ENCODE measurements at places on chromosomes 5 and 9. TPM values are rescaled to one million over a fixed set of nuclear protein-coding genes. Genes with fewer than 3 reads are reported as not detected.

Gene MVB12B
- total RNA-seq: 3.5 TPM

Gene SLC6A3
- not detected for total RNA-seq

Gene IFNB1
- not detected for total RNA-seq

Gene DAB2IP
- total RNA-seq: 47.9 TPM

Gene UTP15
- 30.7 TPM for total RNA-seq

Gene SEMA5A
- 74.7 TPM for total RNA-seq

Gene BAAT
- total RNA-seq: under 0.01 TPM

Gene IL33
- total RNA-seq: 7.3 TPM

Gene EIF4E1B
- not detected for total RNA-seq

Gene REEP2
- total RNA-seq: 13.0 TPM

Gene IRGM
- 0.32 TPM for total RNA-seq

Gene GABBR2
- total RNA-seq: under 0.01 TPM

Gene ZNF658
- total RNA-seq: 3.9 TPM

Gene RAB3C
- not detected for total RNA-seq

Gene RGMB
- 94.1 TPM for total RNA-seq

Gene MSX2
- 0.32 TPM for total RNA-seq

Gene MAP1B
- 124 TPM for total RNA-seq

Gene SEMA6A
- total RNA-seq: 2.2 TPM

Gene FOXI1
- not detected for total RNA-seq

Gene IFNA21
- not detected for total RNA-seq

Gene GHR
- 2.2 TPM for total RNA-seq

Gene PDGFRB
- 341 TPM for total RNA-seq
